ENCODE measurements at places on chromosomes 3 and 15.

- ATAC-seq, result no peak
These were observed 4.1 kb downstream of the KNL1 start for GRCh38 chr15:40598126-40598525.

DNA sequence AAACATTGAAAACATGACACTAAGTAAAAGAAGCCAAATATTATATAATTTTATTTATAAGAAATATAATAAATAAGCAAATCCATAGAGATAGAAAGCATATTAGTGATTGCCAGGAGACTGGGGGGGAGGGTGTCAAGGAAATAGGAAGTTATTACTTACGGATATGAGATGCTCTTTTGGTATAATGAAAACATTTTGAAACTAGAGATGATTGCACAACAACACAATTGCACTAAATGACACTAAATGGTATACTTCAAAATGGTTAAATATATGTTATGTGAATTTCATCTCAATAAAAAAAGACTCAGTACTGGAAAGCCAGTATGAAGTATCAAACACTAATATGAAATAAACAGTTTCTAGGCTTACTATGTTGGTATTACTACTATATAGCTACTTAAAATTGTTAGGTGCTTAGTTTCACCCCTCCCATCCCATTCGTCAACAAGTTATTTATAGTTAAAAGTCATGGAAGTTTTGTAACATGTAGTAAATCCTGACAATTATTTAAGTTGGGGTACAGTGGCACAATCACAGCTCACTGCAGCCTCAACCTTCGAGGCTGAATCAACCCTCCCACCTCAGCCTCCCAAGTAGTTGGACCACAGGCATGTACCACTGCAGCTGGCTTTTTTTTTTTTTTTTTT lies 43.7 kb downstream of the STAG1 start:
- ATAC-seq, result no peak

DNA sequence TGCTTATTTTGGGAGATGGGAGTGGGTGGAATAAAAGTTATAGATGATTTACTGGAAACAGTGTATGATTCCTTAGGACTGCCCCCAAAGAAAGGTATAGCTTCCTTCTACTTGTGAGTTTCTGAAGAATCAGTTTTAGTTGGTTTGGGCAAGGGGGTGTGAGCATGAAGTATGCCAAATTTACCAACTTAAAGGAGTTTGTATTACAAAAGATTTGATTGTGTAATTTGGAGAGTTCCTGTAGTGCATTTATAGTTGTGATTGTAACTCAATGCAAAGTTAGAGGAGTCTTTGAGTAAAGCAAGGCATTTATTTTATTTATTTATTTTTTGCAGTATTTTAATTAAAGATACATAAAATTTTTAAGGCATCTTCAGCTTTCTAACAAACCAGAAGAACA lies 42.8 kb downstream of the TSC22D2 start:
- ATAC-seq, result no peak

- ATAC-seq, result no peak
These were observed 21.9 kb downstream of the PRKCD start for GRCh38 chr3:53182764-53183355.

- no peak for ATAC-seq
These were observed 71.9 kb downstream of the FOXB1 start for GRCh38 chr15:60076045-60076444.
